ENCODE measurements at places on chromosomes 12 and 14. TPM values are rescaled to one million over a fixed set of nuclear protein-coding genes. Genes with fewer than 3 reads are reported as not detected.

GRCh38 chr12:58500399-58500798 is 419.9 kb downstream of the LRIG3 start:
- no peak for DNase-seq

- DNase-seq: no peak
Observed at GRCh38 chr12:10319388-10319787, 11.7 kb downstream of the KLRD1 start.

PELI2 gene
- 44.6 TPM for total RNA-seq

DNA sequence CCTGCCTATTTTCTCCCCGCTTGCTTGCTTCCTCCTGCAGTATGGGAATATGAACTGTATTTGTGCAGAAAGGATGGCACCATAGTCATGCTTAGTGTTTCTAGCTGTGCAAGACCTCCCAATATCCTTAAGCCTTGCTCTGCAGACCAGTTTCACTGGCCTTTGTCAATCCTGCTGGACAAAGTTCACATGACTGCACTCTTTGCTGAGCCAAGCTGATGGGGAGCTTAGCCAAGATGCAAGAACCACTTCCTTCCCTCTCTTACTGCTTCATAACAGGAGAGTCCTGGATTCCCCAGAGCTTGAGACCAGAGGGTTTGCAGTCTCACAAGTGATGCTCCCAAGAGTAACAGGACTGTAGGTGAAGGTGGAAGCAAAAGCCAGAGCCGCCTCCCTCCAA is 3.8 kb downstream of the ASIC1 start:
- DNase-seq: no peak

GRCh38 chr14:89165189-89166181 is 251.5 kb downstream of the FOXN3 start:
- no peak for DNase-seq

DNA sequence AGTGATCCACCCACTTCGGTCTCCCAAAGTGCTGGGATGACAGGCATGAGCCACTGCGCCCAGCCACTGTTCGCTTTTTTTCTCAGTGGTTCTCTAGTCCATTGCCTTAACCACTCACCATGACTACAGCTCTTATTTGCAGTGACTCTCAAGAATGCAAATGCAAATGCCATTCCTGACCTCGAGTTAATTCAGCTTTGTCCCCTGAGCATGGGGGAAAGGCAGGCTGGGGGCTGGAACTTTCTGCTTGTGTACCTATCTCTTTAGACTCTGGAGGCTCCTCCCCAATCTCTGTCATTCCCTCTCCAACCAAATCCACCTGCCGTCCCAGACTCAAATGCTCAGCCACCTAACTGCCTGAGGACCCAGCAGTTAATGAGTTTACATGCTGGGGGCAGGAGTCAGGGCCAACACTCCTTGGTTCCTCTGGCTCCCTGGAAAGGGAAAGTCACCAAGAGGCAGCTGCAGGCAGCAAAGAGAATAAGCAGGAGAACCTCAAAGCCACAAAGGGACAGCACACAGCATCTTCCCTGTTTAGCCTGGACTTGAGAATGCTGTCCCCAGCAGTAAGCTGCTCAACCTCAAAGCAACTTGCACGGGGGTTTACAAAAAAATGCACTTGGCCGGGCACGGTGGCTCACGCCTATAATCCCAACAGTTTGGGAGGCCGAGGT is 5.3 kb upstream of the HNF1A start:
- no peak for DNase-seq

AQP2 gene
- total RNA-seq: not detected

DNA sequence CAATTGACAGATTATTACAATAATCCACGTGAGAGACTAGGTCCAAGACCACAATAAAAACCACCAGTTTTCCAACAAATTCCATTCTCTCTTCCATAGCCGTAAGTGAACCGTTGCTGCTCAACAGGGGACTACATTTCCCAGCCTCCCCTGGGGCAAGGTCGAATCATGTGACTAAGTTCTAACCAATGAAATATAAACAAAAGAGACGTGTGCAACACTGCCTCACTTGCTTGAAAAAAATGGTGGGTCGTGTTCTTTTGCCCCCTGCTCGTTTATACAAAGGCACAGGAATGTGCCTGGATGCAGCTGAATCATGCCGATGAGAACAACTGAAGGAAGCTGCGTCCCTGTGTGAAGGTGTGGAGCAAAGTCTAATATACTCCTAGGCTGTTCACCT is 51.1 kb downstream of the HSPB8 start:
- peak; percentile 27 for DNase-seq

CNTN1 gene
- 45.0 TPM for total RNA-seq

STAB2 gene
- total RNA-seq: not detected

SLCO1B1 gene
- total RNA-seq: not detected

CLEC14A gene
- not detected for total RNA-seq

GRCh38 chr12:132886529-132887477 is 602 bp downstream of the CHFR start:
- DNase-seq: no peak

ST8SIA1 gene
- total RNA-seq: not detected

GRCh38 chr12:58435647-58436046 is 484.7 kb downstream of the LRIG3 start:
- DNase-seq: no peak

- DNase-seq: no peak
Observed at GRCh38 chr12:106954462-106955376, 988 bp upstream of the TMEM263 start.

GRCh38 chr14:103337794-103338193 is 3.8 kb downstream of the EIF5 start:
- no peak for DNase-seq

- DNase-seq: no peak
Observed at GRCh38 chr14:37142835-37143401, 29.5 kb downstream of the SLC25A21 start.

DNA sequence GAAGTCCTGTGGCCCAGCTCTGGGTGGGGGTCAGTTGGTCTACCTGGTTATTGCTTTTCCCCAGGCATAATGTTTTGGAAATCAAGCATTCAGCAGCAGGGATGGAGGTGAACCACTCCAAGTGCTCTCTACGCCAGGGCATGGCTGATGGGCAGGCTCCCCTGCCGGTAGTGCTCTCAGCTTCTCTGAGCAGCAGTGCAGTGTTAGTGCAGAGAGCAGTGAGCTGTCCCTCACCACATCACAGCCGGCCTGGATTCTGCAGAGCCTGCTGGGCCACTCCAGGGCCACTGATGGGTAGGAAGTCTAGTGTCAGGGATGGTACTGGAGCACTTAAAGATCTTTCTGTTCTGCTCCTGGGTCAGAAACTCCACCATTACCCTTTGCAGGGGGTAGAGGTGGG is 151.1 kb downstream of the CALM1 start:
- DNase-seq: no peak

GRCh38 chr12:51994959-51995358 is 11.8 kb upstream of the TAMALIN start:
- DNase-seq: no peak

DNA sequence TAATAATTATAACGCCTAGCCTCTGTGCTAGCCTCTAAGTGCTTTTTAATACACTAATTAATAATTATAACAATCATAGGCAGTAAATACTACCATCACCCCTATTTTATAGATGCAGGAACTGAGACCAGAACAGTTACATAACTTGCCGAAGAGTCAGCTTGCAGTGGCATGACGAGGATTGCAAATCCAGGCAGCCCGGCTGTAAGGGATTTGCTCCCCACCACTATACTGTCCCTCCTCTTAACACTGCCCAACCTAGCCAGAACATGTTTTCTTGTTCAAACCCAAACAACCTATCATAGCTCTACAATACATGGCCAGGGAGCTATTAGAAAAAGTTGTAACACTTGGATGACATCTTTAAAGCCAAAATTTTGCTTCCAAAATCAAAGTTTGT is 33.9 kb upstream of the VASH1 start:
- no peak for DNase-seq

DNA sequence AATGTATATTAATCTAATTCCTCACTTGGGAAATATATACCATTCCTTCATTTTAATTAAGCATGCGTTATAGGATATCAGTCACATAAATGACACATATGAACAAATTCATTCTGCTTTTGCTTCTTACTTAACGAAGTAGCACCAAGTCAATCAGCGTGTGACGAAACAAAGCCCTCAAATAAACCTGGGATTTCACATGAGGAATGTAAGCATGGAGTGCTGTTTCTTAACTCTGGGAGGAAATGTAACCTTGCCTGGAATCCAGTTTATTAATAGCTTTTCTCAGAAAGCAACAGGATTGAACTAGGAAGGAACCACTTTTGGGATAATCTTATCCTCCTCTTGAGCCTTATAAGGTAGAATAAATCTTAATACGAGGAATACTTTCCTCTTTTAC is 72.0 kb downstream of the NIN start:
- DNase-seq: no peak

TAS2R20 gene
- 1.8 TPM for total RNA-seq

AQP5 gene
- not detected for total RNA-seq

DNA sequence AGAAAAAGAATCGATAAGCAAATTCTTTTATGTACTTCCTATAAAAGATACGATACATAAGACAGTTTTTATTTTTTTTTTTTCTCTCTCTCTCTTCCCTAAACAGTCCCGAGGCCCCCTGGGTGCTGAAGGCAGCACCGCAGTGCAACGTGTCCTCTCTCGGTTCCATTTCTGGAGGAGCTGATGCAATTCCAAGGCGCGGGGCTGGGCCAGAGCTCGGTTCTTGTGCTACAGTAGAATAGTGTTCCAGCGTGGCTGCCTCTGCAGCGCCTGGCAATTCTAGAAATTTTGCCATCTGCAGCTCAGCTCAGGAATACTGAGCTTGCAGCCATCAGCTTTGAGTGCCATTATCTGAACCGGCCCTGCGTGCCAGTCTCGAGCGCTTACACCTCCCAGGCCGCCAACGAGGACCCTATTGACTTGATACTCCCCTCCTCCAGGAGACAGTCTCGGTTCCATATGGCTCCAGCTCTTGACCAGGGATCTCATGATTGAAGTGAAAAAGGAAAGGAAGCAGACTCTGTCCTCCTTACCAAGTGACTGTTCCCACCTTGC is 630 bp downstream of the ALDH1L2 start:
- peak; percentile 74 for DNase-seq

GRCh38 chr14:104826861-104827176 is 25.9 kb downstream of the ZBTB42 start:
- DNase-seq: no peak

- DNase-seq: no peak
Observed at GRCh38 chr14:70094631-70095030, 94.1 kb downstream of the SLC8A3 start.

DNA sequence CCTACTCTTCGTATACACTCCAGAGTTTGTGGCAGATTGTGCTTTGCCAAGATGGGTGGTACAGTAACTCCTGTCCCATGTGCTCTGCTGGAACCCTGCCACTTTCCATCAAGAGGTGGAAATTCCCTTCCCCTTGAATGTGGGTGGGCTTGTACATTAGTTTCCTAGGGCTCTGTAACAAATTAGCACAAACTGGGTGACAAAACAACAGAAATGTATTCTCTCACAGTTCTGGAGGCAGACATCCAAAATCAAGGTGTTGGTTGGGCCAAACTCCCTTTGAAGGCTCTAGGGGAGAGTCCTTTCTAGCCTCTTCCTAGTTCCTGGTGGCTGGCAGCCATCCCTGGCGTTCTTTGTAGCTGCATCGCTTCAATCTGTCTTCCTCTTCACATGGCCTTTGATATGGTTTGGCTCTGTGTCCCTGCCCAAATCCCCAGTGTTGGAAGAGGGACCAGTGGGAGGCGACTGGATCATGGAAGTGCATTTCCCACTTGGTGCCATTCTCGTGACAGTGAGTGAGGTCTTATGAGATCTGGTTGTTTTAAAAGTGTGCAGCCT is 117.5 kb downstream of the VRK1 start:
- no peak for DNase-seq

UTP20 gene
- total RNA-seq: 31.7 TPM

- DNase-seq: no peak
Observed at GRCh38 chr14:90523961-90524875, 127.4 kb downstream of the CALM1 start.

- DNase-seq: peak; percentile 36
Observed at GRCh38 chr12:52455821-52456220, 3.9 kb upstream of the KRT6B start.

PTGER2 gene
- 0.42 TPM for total RNA-seq

TTC6 gene
- 3.1 TPM for total RNA-seq

DNA sequence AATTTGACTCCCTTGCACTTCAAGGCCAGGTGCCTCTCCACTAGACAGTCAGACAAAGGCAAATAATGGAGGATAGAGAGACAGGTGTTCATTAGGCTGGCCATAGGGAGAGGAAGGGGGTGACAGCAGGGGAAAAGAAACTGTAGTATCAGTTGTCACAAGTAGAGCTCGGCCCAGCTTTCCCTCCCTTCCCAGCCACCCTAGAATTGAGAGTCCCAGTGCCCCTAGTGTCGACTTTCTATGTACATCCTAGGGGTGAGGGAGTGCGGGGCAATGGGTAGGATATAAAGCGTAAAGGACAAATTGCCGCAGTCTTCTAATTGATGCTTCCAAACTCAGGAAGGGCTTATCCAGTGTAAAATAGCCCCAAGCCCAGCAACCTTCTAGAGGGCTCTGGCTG is 39.0 kb downstream of the BAZ2A start:
- DNase-seq: no peak

DNA sequence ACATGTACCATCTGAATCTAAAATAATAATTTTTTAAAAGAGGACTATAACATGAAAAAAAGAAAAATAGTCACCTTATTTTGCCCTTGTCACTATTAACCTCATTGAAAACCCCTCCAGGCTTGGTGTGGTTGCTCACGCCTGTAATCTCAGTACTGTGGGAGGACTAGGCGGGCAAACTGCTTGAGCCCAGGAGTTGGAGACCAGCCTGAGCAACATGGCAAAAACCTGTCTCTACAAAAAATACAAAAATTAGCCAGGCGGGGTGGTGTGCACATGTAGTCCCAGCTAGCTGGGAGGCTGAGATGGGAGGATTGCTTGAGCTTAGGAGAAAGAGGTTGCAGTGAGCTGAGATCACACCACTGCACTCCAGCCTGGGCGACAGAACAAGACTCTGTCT is 126.3 kb upstream of the KRAS start:
- no peak for DNase-seq

- DNase-seq: no peak
Observed at GRCh38 chr12:77070382-77070781, 5.0 kb upstream of the E2F7 start.

DNA sequence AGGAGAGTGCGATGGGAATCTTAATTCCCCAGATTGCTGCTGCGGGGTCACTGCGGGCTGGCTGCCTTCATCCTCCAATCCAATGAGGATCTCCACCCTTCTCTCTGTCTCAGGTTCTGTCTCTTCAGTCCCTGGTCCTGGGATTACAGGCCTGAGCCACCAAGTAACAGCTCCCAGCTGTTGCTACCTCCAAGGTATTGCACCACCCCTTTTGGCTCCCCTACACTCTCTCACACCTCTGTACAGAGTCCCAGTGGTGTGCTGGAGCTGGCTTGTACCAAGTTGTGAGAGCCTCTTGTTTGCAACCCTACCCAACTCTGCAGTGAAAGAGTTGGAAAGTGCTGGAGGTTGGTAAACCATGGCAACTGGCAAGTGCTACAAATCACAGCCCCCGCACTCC is 10.0 kb upstream of the RILPL1 start:
- DNase-seq: no peak

Data from NCI-H460 (cell line).